RWPE1 (cell line): ENCODE measurements at places on chromosomes 2 and 18.

DNA sequence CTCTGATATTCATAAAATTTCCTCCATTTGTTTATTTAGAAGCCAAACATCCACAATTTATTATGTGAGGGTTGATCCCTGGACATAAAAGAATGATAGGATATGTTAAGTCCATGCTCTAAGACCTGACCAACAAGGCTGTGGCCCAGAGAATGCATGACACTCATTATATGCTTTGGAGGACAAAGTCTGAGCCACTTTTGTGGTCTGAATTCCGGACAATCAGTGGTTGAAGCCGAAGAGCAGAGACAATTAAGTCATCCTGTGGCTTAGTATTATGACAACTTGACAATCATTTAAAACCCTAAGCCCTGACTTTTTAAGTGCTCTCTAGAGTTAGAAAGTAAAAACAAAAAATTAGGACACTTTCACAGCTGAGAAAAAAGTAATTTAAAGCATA, 483.3 kb downstream of the PLCL1 start:
- DNase-seq = no peak

DNA sequence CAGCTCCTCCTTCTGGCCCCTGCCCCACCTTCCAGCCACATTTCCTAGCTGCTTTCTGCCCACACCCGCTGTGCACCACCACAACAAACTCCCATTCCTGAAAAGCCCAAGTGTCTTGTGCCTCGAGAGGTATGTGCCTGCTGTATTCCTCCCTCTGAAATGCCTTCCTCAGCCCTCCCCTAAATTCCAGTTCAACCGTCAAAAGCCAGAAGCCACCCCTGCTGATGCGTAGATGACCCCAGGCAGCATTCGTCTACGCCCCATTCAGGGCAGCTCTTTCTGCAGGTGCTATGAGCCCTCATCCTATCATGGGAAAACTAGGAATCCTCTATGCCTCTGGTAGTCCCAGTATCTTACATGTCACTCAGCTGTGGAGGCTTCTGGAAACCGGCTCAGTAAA, 71.7 kb downstream of the DNMT3A start:
- DNase-seq = no peak

DNA sequence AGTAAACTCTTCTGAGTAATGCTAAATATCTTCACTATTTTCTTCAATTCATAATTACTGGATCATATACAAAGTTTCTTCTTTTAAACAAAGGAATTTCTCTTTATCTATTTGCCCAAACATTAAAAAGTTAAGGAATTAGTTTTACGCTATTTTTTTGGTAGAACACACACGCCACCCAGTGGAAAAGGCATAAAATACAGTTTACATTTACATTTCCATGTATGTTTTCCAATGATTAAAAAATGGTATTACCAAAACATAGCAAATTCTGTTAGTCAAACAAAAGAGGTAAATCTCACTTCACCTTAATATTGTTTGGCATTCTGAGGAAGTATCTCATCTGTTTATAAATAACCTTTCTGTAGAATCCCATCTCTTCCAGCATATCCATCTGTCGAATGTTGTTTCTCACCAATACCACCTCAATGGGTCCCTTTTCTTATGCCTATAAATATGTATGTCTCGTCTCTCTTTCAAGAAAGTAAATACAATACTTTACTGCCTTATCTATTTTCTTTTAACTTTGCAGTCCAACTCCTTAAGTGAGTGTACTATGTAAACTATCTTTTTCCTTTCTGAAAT, 7.2 kb downstream of the BOLL start:
- DNase-seq = peak; percentile 16

DNA sequence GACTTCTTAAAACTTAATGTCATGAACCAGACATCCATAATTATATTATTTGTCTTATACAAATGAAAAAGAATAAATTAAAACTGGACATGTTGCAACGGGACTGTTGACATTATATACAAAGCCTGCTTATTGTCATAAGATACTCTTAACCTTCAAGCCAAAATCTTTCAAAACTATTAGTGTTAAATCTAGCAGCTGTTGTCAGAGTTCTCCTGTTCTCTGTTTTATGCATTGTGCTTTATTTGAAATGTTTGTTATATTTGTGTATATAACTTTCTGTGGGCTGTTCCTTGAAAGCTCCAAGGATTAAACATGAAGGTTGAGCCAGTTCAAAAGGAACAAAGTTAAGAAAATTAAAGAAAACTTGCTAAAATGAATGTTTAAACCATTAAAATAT, 335.5 kb upstream of the NT5C1B start:
- DNase-seq = no peak

GRCh38 chr2:142841788-142842187, 35.7 kb upstream of the KYNU start:
- DNase-seq = no peak

DNA sequence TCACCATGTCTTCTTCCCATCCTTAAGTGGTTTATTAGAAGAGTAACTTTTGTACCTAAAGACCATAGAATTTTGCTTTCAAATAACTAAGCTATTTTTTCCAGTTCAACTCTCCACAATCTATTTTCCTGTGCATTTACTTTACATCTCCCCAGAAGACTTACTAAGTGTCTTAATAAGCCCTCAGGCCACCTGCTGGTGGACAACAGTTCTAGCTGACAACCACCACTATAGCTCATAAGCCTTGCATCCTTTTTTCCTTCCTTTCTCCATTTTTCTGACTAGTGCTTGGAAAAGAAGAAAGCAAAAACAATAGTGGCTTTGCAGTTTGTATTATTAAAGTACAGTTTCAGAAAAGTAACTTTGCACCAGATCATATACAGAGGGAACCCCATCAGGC, 149.5 kb upstream of the TMEM200C start:
- no peak for DNase-seq

- DNase-seq = no peak
These were observed 361.0 kb upstream of the NT5C1B start for GRCh38 chr2:18950361-18950851.

GRCh38 chr2:242075168-242075567, 205.6 kb downstream of the RTP5 start:
- DNase-seq = no peak

DNA sequence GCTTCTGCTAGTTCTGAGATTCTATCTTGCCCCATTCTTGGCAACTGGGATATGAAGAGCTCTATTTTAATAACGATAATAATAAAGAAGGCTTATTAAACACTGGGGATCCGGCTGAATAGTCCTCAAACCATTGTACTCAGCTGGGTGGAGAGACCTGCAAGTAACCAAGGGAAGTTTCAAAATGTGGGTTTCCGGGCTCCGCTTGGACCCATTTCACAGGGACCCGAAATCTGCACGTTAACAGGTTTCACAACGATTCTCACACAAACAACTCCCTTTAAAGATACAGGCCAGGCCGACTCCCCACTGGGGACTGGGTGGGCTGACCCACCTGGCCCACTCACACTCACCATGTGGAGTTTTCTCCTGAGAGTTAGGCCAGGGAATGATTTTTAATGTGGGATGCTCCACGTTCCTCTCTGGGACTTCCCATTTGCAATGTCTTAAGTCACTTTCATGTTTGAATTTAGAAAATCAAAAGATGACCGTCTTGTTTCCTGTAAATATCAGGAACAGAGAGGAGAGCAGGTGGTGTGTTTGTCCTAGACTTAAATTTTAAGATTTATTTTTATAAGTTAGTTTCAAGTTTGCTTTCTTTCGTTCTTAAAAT, 96.3 kb downstream of the SH3RF3 start:
- DNase-seq = no peak

GRCh38 chr2:58447586-58447985, 206.5 kb upstream of the FANCL start:
- peak; percentile 38 for DNase-seq

DNA sequence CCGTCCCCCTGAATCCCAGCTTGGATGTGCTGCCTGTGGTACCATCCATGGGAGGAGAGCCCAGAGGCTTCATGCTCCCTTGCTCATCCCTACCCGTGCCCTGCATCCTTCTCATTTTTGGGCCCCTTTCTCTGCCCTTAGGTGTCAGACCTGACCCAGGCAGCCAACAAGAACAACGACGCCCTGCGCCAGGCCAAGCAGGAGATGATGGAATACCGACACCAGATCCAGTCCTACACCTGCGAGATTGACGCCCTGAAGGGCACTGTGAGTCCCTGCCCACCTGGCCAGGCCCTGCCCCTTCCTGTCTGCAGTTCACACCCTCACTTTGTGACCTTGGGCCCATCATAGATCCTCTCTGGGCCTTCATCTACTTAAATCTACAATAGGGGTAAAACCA, 2.5 kb downstream of the DES start:
- no peak for DNase-seq

DNA sequence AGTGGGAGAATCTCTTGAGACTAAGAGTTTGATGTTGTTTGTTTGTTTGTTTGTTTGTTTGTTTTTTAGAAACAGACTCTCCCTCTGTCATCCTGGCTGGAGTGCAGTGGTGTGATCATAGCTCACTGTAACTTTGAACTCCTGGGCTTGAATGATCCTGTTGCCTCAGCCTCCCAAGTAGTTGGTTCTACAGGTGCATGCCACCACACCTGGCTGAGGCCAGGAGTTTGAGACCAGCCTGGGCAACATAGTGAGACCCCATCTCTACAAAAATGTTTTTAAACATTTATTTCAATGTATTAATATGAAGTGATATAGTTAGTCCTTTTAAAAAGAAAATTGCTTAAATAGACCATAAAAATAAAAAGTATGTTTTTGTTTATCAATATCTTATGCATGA, 35.6 kb downstream of the MAP3K19 start:
- DNase-seq = no peak

DNA sequence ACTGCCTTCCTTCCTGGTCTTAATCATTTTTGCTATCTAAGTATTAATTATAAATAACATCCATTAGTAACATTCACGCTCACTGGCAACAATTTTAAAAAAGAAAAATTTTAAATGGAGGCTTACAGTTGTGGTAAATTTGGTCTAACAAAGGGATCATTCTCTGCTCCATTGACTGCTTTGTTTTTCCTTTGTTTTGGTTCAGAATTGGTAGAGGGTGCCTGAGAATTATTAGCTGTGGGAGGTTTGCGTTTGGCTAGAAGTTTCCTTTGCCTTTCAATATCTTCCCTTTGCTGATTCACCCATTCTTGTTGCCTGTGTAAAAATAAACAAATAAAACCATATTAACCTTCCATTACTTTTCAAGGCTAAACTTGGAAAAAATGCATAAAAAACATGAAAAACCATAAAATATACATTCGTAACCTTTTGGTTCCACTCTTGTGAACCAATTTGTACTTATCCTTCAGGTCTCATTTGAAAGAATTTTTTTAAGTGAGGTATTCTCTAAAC, 114.6 kb downstream of the TLK1 start:
- no peak for DNase-seq

DNA sequence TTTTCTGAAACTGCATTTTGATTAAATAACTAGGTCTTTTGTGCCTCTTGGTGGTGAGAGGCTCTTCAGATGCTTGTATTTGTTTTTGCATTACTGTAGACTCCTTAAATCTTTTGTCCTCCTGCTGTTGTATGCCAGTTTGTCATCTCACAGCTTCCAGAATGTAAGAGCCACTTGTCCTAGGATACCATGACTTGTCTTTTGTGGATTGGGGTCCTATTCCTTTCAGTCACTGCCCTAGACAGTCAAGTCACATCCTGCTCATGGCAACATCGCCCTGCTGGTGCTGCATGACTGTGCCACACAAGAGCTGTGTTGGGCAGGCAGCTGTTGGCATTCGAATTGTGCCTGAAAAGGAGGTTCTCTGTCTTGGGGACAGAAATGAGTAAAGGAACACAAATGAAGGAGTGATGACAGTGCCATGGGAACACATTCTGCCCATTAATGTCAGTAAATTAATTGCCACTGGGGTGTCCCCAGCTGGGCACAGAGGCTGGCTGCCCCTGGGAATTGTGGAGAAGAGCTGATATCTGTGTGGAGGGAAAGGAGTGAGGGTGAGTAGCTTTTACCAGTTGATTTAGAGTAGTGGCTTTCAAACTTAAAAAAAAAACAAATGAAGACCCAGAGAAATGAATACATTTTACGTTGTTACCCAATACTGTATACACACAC, 140.3 kb downstream of the ARL6IP6 start:
- no peak for DNase-seq

DNA sequence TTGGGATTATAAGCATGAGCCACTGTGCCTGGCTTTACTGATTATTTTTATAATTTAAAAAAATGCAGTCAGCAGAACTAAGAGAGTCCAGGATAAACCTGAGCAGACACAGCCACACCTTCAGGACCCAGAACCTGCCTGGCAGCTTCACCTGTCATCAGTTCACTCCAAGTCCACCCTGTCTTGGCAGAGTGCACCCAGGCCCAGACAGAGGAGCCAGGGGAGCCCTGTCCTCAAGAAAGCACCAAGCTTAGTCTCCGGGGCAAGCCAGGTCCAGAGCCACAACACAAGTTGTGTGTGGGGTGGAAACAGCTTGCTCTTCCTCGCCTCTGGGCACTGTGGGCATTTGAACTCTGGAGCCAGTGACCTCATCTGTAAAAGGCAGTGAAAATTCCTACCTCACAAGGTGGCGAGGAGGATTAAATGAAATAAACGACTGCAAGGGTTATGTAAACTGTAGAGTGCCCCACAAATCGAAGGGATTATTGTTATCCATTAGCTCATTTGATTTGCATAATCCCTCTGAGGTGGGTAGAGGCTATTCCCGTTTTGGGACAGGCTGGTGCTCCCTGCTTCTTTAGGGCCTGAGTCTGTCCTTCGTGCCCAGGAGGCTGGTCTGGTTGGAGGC, 24.7 kb downstream of the MYCN start:
- no peak for DNase-seq

DNA sequence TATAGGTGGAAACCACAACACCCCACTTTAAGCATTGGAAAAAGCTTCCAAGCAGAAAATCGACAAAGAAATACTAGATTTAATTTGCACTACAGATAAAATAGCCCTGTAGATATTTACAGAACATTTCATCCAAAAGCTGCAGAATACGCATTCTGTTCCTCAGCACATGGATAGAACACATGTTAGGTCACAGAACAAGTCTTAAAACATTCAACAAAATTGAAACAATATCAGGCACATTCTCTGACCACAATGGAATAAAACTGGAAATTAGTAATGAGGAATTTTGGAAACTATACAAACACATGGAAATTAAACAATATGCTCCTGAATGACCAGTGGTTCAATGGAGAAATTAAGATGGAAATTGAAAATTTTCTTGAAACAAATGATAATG, 27.8 kb upstream of the XDH start:
- no peak for DNase-seq

DNA sequence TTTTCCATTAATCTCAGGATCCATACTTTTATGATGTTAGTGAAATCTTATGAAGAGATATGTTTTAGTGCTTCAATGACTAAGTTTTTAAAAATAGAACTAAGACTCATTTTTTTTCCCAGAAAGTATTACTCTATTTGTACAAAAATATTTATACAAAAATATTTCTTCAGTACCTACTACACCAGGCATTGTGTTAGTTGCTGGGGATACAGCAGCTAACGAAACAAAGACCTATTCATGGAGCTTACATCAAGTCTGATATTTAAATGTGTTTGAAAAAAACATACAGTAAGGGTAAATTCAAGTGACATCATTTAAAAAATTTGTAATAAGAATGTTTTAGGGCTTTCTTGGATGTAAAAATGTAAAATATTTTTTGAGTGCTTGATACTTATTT, 11.6 kb downstream of the VAPA start:
- no peak for DNase-seq

DNA sequence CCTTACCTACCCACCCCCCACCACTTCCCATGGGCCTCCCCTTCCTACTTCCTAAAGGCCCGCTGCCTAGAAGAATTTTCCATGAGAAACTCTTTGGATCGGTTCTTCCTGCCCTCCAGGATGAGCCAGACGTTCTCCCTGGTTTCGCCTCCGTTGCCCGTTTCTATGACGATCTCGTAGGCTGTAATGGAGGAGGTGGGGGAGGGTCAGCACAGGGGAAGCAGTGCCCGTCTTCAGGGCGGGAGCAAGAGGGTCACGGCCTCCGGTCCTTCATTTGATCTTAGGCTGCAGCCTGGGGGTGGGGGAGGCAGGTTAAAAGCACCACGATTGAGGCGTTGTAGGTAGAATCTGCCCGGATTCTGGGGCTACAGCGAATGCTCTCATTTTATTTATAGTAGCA, 172.0 kb downstream of the LOXHD1 start:
- DNase-seq = no peak
